ENCODE measurements at places on chromosomes 7 and 10.

GRCh38 chr7:158802535-158803366 lies 26.6 kb downstream of the ESYT2 start:
- H3K27ac ChIP-seq, result peak overlapping the region; percentile 34
- DNase-seq, result no peak
- H3K27me3 ChIP-seq, result no peaks in the 10 kb centered on the region
- H3K36me3 ChIP-seq, result peaks cover 6% of the 10 kb centered on the region
- H3K4me3 ChIP-seq, result no peak overlapping the region
- H3K4me1 ChIP-seq, result peaks cover 14% of the 10 kb centered on the region

- H3K36me3 ChIP-seq, result no peaks in the 10 kb centered on the region
- no peak overlapping the region for H3K27ac ChIP-seq
- no peak for DNase-seq
- H3K4me3 ChIP-seq, result no peak overlapping the region
Observed at GRCh38 chr10:128137877-128138276, 11.7 kb upstream of the MKI67 start.

- H3K27me3 ChIP-seq, result no peaks in the 10 kb centered on the region
- H3K36me3 ChIP-seq, result no peaks in the 10 kb centered on the region
- no peak for DNase-seq
- H3K27ac ChIP-seq, result no peak overlapping the region
Observed at GRCh38 chr10:116215651-116216050, 57.4 kb downstream of the GFRA1 start.

DNA sequence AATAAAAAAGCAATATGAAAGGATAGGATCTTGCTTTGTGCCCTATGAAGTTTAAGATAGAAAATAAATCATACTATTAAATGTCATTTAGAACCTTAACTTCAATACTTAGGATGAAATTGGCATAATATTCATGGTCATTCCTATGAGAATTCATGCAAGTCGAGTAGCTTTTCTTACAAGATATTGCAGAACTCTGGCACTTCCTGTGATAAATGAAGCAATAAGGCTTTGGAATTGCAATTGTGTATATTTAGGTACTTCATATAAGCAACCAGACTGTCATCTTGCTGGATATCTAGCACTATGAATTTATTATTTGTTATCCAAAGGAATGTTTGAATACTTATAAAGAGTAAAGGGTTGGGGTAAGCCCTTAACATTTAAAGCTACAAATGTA lies 116.5 kb downstream of the ZNF438 start:
- H3K4me1 ChIP-seq, result no peaks in the 10 kb centered on the region
- H3K4me3 ChIP-seq, result no peak overlapping the region
- H3K27me3 ChIP-seq, result no peaks in the 10 kb centered on the region
- no peak overlapping the region for H3K27ac ChIP-seq
- no peaks in the 10 kb centered on the region for H3K36me3 ChIP-seq
- DNase-seq, result no peak

- peaks cover 21% of the 10 kb centered on the region for H3K36me3 ChIP-seq
- DNase-seq, result no peak
- no peak overlapping the region for H3K27ac ChIP-seq
- H3K4me3 ChIP-seq, result no peak overlapping the region
Observed at GRCh38 chr10:132362151-132362611, 30.2 kb downstream of the LRRC27 start.

Measured in ascending aorta (tissue), 2 donors.